ENCODE measurements at places on chromosomes 2 and 18.

DNA sequence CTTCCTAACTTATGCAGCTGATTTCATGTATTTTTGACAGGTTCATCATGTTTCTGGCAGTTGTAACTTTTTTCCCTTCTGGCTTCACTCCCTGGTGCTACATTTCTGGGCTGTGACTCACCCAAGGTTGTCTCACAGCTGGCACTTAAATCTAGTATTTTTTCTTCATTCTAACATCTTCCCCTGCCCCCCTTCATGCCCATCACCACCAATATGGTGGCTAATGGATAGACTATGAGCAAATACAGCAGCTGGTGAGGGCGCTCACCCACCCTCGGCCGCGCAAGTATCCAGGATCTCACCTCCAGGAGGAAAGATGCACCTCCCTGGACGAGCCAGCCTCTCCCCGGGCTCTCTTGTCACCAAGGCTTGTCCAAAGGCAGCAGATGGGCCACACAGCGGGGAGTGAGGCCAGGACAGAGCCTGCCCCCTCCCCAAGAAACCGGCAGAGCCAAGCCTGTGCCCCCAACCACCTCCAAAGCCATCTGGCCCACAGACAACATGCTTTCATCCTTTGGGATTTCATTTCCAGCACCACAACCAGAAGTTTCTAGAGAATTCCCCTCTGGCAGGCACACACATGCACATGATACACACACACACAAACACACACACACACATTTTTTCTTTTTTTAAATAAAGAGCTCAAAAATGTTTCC is 39.1 kb downstream of the ATOH8 start:
- no peak for DNase-seq

GRCh38 chr2:226791056-226791486 is 8.5 kb downstream of the IRS1 start:
- no peak for DNase-seq

DNA sequence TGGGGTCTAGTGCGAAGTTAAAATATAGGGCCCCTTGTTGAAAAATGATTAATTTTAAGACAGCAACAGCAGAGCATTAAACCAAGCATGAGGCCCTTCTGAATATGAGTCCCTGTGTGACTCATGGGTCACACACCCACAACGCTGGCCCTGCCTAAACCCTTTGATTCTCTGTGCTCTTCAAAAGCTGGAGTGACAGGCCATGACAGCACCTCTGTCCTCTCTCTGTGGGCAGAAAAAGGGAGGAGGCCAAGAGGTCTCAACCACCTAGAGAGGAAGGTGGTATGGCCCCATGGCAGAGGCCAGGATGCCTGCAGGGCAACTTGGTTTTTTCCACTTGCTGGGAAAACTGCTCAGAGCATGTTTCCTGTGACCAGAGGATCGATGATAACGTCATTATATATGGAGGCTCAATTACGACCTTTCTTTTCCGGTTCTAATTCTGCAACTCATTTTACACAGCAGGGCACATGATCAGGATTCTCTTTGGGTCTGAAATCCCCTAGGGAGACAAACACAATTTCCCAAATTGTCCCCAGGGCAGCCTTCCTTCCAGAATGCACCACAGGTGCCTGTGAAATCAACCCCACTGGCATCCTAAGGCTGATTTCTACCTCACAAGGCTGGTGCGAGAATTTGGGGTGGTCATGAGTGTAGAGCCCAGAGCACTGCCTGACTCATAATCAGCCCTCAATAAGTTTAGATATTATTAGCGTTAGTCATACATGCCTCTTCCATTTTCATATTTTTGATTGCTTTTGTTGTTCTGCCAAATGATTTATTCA is 102.0 kb upstream of the PPP1CB start:
- no peak for DNase-seq

DNA sequence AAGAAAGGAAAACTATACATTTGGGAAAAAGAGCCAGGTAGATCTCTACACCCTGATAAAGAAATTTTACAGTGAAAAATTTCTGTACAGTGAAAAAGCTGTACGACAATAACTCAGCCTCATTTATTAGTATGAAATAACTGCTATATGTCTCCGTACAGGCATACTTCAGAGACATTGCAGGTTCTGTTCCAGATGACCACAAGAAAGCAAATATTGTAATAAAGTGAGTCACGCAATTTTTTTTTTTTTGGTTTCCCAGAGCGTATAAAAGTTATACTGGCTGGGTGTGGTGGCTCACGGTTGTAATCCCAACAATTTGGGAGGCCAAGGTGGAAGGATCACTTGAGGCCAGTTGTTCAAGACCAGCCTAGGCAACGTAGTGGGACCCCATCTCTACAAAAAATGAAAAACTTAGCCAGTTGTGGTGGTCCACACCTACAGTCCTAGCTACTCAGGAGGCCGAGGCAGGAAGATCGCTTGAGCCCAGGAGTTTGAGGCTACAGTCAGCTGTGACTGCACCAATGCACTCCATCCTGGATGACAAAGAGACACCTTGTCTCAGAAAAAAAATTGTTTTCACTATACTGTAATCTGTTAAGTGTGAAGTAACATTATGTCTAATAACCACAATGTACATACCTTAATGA is 28.2 kb upstream of the AMMECR1L start:
- no peak for DNase-seq

DNA sequence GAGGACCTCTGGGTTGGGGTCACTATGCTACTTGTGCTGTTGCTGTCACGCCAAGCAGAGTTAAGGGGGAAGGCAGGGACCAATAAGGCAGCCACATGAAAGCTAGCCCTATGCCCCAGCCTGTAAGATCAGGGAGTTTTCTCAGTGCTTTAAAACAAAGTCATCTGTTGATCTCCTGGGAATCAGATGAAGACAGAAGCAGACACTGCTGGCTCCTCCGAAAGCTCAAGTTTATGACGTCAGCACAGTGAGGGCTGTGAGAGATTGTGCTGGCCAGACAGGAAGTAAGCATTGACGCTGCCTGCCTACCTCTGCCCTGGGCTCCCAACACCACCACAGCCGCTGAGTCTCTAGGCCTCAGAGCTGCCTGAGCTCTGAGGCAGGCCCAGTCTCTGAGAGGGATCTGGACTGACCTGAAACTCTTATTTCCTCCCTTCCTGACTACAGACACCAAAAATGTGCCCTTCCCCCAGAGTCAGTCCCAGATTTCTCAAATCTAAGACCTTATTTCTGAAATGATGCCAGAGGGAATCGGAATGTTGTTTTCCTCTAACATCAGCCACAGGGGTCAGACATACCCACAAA is 118.1 kb upstream of the EPAS1 start:
- peak; percentile 78 for DNase-seq

DNA sequence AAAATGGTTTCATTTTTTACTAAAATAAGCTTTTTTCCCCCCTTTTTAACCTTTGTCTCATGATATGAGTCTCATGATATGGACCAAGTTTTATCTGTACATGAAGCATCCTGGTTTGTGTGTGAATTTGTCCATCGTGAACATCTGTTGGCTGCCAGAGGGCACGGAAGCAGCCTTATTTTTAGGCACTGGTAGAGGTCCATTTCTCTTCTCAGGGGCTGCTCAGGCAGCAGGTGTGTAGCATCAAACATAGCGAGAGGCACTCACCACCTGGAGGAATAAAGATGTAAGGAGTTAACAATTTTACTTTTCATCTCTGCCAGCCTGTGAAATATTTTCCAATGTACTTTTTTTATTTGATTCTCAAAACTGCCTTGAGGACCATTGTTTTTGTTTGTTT is 134.5 kb downstream of the RHBDD1 start:
- DNase-seq: no peak

DNA sequence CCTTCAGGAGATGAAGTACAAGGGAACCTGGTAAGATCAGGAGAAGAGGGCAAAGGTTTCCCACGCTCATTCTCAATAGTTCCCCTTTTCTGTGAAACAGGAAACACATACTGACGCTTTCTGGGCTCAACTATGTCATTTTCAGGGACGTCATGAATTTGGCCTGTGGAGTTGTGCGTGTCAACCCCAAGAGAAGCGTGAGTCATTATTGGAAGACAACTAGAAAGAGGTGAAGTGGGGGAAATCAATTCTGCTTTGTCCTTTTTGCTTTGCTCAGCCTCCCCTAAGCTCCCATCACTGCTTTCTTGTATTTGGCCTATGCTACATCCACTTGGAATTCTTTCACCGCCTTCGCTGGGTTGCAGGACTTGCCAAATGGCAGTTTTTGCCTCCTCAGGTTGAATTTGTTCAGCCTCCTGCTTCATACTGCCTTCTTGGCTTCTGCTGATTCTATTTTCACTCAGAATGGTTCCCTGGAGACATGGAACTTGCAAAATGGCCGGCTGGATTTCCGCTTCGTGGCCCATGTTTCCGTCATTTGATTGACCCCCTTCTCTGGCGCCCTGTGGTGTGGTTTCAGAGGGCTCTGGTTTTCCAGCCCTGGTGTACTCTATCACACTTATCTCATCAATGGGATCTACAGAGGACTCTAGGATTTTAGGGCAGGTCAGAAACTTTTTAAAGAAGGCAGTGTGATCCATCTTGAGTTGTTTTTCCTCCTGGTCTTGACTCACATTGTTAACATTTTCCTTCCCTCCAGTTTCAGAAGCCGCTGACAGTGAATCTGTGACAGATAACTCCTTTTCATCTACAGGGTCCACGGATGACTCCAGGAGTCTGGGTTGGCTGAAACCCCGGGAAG is 93.3 kb downstream of the ALPK2 start:
- DNase-seq: no peak

DNA sequence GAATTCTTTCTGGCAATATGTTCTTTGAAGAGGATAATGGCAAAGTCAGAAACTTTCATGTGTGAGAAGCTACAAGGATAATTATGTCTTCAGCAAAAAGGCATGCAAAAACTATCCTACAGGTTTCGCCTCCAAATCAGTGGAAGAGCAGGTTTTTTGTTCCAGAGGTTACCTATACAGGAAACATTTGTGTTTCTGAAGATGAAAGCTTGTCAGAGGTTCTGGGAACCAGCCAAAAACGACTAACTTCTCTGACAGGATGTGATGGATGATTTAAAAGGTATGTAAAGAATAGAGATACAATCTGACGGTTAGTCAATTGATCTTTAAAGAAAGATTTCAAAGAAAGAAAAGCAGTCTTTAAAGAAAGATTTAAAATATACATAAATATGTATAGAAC is 37.6 kb downstream of the RND3 start:
- DNase-seq: no peak

DNA sequence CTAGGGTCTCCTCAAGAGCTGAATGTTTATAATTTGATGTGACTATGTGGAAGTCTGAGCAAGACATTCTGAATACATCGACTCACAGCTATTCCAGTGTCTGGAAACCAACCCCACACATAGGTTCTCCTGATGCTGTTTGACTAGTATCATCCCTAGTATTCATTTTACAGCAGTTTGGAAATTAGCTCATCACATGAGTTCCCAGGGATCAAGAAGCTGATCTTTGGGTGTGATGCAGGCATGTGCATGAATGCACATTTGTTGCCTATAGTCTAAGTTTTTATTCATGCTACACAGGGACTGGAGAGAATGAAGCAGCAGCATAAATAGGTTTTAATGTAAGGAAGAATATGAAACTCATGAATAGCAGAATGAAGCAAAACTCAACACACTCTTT is 284.3 kb upstream of the SPRED2 start:
- no peak for DNase-seq

- DNase-seq: no peak
These were observed 37.2 kb upstream of the CFAP36 start for GRCh38 chr2:55482186-55482884.

GRCh38 chr2:233811732-233812131 is 33.6 kb downstream of the MROH2A start:
- DNase-seq: no peak

GRCh38 chr2:199440118-199440517 is 17.6 kb downstream of the SATB2 start:
- no peak for DNase-seq

GRCh38 chr18:55403421-55403949 is 184.5 kb downstream of the TCF4 start:
- DNase-seq: no peak

DNA sequence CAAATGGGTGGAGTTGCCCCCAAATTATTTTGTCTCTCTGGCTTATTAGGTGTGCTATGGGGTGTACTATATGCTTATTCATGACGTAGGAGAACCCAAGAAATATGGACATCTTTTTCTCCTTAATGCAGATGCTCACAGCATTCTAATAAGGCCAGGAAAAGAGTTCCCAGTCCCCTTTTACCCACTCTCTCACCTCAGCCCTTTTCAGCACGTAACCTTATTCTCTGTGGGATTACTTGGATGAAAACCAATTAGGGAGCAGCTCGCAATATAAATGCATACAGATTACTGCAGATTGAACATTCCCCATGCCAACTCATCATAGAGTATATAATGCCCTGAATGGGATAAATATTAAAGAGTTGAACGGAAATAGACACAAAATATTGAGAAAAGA is 891.2 kb upstream of the POU3F3 start:
- DNase-seq: no peak

DNA sequence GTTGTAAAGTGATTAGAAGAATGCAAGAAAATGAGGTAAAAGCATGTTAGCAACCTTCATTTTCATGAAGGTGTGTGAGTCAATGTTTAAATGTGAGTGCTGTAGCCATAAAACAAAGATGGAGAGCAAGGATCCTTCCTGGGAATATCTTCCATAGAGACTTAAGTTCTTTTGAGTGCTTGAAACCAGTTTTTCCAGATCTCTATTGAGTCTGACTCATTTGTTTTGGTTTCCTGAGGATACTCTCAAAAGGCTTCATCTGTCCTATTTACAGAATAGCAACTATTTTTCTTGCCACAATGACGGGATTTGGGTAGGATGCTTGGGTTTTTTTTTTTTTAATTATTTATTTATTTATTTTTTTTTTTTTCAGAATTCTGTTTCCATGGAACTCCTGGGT is 45.9 kb upstream of the ASB1 start:
- DNase-seq: no peak

DNA sequence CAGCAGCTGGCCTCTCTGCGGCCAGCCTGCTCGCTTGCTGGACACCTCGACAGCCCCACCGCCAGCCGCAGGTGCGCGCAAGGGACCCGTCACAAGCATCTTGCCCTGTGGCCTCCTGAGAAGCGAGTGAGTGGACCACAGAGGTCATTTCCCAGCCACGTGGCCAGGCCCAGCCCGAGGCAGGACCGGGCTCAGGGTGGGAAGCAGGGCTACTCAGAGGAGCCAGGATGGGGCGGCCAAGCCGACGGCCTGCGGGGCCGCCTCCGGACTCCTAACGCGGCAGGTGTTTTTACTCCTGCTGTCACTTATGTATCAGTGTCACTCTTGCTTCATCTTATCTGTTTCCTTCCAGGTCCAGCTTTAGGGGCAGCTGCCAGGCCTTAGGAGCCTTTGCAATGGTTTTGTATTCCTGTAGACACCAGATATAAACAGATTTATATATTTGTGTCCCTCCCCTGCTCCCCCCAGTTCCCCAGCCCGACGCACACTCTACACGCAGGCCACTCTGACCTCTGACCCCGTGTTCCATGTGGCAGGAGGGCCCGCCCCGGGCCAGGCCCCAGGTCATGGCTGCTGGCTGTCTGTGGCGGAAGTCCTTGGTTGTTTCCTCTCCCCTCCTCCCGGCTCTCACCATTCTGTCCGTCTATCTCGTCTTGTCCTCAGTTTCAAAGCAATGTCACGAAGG is 236.4 kb downstream of the ATAD2B start:
- DNase-seq: no peak

GRCh38 chr18:12324991-12325725 is 17.1 kb downstream of the TUBB6 start:
- no peak for DNase-seq
